ENCODE measurements at places on chromosomes 3 and 15.
A peak's percentile ranks its signal among the peaks of the same experiment; 100 is the strongest.

- no peak for DNase-seq
Observed at GRCh38 chr3:124422805-124423204, 307.4 kb upstream of the UMPS start.

DNA sequence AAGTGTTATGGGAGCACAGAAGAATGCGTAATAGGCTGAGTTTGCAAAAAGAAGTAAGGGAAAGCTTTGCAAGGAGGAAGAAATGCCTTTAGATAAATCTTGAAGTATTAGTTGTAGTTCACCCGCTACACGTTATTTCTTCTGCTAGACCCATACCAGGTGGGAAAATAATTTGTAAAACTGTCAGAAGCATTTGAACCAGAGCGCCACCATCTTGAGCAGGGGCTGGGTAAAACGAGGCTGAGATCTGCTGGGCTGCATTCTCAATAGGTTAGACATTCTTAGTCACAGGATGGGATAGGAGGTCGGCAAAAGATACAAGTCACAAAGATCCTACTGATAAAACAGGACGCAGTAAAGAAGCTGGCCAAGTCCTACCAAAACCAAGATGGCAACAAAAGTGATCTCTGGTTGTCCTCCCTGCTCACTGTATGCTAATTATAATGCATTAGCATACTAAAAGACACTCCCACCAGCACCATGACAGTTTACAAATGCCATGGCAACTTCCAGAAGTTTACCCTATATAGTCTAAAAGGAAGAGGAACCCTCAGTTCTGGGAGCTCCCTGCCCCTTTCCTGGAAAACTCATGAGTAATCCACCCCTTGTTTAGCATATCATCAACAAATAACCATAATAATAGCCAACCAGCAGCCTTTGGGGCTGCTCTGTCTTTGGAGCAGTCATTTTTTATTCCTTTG, 50.0 kb upstream of the ZNF280D start:
- DNase-seq, result no peak

DNA sequence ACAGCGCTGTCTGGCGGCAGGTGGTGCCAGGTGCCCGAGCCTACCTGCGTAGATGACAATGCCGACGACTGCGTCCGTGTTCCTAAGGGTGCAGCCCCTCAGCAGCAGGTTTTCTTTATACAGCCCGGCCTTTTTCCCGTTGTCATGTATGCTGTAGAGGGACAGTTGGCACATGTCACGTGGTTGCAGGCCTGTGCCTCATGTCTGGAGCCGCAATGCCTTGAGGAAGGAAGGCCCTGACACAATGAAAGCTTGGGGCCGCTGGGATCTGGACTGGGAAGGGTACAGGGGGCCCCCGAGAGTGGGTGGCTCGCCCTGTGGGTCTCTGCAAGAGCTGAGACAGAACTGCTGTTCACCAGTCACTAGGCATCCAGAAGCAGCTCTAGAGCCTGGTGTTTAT, 136.0 kb downstream of the ATP10A start:
- no peak for DNase-seq

- no peak for DNase-seq
Observed at GRCh38 chr3:66299891-66300290, 79.1 kb downstream of the SLC25A26 start.

DNA sequence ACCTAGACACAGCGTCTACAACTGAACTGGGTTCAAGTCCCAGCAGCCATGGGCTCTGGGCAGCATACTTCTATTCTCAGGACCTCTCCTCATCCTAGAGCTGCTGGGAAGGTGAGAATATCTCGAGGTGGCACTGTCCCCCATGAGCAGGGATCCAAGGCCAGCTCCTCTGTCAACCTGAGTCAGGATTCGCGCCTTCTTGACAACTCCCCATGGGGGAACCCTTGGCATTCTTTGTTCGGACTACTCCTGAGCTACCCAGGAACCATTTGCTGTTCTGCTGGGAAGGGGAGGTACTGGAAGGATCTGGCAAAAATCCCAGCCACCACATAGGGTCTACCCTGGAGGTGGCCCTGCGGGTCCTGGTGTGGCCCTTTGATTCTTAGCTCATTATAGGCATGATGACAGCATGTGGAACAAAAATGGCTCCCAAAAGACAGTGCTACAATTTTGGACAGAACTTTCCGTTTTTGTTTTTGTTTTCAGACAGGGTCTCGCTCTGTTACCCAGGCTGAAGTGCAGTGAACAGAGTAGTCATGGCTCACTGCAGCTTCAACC, 22.3 kb downstream of the PLXNB1 start:
- DNase-seq, result no peak

DNA sequence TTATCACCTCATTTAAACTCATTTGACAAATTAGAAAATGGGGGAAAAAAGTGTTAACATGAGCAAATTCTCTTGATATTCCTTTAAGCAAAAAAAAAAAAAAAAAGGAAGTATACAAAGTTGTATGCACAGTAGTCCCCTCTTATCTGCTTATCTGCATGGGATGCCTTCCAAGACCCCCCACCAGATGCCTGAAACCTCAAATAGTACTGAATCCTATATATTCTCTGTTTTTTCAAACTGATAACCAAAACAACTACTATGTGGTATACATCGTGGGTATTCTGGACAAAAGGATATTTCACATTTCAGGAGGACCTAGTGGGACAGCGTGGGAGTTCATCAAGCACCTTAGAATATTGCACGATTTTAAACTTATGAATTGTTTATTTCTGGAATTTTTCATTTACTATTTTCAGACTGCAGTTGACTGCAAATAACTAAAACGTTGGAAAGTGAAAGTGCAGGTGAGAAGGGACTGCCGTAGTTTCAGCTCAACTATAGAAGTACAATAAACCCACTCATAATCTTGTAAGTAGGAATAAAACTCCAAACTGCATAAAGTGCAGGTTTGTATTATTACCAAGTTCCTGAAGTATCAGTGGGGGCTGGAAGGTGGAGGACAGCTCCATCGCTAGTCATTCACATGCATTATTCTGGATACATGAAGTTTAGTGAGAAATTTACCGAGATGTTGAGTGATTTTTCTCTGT, 43.6 kb upstream of the PLCL2 start:
- DNase-seq, result no peak

DNA sequence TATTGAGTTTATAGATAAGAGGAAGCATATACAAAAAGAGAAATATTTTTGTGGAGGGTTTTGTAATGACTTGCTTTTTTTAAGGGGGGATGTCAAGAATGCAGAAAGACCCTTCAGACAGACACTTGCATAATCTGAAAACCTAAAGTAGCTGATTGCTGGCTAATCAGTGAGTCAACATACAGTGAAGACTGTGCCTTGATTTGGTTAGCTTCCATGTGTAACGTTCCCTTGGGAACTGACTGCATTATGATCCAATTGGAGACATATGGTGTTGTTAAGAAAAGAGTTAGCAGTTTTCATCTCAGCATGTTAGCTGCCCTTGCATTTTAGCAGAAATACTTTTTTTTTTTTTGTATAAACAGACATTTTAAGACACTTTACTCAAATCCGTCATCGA, 483.2 kb downstream of the RBMS3 start:
- DNase-seq, result no peak

DNA sequence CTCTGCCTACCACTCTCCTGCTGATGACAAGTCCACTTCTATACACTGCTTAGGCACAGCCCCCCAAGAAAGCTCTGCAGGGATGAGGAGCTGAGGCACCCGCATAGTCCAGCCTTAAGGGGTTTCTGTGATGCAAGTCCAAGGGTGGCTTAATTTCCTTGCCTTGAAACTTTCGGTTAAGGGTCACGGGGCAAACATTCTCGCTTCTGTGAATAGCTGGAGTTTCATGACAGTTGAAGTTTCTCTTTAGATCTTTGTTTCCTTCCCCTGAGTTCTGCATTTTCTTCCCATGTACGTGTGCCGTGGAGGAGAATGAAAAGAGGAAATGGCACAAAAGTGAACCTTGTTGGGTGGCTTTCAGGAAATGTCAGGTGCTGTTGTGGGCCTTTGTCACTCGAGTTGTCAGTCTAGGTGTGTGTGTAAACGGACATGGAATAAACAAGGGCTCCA, 7.0 kb downstream of the GPR160 start:
- no peak for DNase-seq

DNA sequence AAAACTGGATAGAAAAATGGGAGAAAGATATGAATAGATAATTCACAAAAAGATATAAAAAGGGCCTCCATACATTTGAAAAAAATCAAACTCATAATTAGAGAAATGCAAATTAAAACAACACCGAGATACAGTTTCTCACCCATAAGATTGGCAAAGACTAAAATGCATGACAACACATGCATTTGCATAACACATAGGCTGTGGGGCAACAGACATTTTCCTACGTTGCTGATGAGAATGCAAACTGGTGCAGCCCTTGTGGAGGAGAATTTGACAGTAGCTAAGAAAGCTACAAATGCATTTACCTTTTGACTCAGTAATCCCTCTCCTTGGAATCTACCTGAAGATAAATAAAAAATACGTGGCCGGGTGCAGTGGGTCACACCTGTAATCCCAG, 11.4 kb upstream of the CAND2 start:
- DNase-seq, result no peak

DNA sequence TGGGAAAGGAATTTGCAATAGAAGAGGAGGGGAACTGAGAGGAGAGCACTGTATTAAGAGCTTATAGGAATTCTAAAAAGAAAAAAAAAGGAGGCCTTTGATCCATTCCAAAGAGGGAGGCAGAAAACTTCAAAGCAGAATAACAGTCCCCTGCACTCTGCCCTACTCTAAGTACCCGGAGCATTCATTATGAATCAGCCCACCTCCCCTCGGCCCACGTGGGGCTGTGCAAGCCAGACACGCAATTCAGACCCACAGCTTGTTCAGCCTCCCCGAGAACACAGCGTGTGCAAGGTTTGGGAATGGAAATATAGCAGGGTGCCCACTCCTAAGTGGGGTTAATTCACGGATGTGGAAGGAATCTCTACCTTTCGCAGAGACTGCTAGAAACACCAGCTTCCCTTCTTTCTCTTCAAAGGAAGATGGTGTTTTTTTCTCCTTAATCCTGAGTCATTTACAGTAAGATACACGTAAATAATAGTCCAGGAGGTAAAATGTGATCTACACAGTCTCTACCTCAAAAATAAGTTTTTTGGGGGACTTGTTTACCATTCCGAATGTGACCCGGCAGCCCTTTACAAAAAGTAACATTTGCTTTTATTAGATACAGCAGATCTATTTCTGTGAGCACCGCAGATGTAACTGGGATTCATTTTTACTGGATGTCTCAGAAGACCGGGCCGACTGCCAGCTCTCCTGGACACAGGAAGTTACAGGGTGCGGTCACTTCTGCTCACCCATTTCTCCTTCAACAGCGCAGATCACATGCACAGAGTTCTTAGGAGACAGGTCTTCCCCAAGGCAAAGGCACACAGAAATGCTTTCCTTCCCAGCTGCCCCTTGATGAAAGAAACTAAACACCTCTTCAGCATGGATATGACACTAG, 768.5 kb upstream of the CFAP20DC start:
- DNase-seq, result no peak

GRCh38 chr3:97871801-97872524, 50.2 kb downstream of the CRYBG3 start:
- no peak for DNase-seq

DNA sequence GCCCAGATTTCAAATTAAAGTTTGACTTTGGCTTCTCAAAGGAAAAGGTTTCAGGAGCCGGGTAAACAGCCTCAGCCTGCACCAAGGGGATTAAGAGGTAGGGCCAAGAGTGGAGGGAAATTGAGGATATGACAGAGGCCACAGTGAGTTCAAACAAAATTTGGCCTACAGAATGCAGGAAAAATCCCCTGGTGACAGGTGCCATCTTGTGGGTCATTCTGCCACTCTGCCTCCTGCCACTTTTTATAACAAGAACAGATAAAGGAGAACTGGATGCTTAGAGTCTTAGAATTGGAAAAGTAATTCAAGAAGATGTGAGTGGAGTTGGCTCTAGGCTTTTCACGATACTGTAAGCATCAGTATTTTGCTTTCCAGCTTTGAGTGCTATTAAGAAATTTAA, 253.2 kb downstream of the NR2F2 start:
- DNase-seq, result no peak

- DNase-seq, result no peak
Observed at GRCh38 chr15:81097890-81098280, 36.2 kb upstream of the CFAP161 start.

- DNase-seq, result no peak
Observed at GRCh38 chr3:62095756-62096155, 277.6 kb downstream of the FEZF2 start.

DNA sequence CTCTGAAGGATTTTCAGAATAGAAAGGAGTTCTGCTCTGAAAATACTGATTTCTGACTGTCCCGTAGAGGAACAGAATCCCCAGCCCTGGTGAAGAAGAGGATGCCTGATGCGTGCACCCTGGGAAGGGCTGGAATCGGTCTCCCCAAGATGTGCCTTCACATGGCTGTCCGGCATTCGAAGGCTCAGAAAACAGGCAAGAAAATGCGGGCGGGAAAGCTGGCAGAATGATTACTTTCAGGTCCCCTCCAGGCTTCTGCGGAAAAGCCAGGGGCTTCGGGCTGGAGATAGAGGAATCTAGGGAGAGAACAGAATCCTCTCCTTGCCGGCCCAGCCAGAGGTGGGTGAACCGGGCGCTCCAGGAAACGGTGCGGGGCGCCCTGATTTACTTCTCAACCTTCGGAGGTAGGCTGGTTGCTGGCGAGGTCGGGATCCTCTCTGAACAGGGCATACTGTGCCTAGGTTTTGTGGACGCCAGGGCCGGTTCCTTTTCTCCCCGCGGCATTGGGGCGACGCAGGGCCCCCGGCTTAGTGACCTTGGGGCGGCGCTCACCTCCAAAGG, 2.5 kb downstream of the FOXL2NB start:
- DNase-seq, result peak; percentile 40

GRCh38 chr3:85355572-85355971, 396.8 kb downstream of the CADM2 start:
- DNase-seq, result no peak

DNA sequence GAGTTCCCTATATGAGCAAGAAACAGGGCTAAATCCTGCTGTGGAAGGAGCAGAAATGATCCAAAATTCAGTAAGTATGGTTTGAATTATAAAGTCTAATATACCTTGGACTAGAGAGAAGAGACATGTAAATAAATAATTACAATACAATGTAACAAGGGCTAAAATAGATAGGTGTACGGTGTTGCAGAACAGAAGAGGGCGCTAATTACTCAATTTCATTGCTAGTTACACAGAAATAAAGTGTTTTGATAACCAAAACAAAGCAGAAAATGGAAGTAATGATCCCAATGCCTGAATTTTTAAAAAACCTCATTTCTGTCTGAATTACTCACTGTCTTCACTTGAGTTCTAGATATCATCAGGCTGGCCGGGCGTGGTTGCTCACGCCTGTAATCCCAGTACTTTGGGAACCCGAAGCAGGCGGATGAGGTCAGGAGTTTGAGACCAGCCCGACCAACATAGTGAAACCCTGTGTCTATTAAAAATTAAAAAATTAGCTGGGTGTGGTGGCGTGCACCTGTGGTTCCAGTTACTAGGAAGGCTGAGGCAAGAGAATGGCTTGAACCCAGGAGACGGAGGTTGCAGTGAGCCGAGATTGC, 8.3 kb upstream of the PLCH1 start:
- no peak for DNase-seq

- peak; percentile 61 for DNase-seq
Observed at GRCh38 chr3:196638861-196639482, 522 bp upstream of the NRROS start.

Data from right kidney (tissue), 9 donors.